ENCODE measurements at places on chromosomes 7 and 10. TPM values are rescaled to one million over a fixed set of nuclear protein-coding genes. Genes with fewer than 3 reads are reported as not detected.

- no peak for DNase-seq
Measured at GRCh38 chr7:128939861-128940410, 2.2 kb downstream of the IRF5 start.

AOC1 gene
- total RNA-seq: not detected

DNA sequence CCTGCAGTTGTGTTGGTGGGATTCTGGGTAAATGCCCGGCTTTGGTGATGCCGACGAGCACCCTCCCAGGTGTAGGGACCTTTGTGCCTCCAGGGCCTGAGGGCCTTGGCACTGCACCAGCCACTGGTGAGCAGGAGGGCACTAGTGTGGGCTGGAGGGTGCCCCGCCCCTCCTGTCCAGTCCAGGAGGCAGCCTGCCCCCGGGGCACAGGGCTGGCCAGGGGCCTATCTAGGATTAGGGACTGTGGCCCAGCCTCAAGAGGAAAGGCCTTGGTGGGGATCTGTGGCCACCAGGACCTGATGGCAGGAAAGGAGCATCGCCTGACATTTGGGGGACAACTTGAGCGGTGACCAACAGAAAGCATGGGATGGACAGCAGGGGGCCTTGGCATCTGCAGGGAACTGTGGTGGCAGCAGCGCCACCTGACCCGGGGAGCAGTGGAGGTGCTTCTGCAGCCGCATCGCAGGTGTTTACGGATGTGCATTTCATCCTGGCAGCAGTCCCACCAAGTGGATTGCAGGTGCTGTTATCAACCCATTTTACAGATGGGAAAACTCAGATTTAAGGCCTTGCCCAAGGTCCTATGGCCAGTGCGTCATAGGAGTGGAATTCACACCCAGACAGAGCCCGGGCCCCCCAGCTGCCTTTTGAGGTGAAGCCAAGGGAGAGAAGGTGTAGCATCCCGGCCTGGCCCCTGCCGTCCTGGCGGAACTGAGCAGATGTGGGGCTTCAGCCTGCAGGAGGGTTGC, 11.1 kb downstream of the ZNF316 start:
- no peak for DNase-seq

DNA sequence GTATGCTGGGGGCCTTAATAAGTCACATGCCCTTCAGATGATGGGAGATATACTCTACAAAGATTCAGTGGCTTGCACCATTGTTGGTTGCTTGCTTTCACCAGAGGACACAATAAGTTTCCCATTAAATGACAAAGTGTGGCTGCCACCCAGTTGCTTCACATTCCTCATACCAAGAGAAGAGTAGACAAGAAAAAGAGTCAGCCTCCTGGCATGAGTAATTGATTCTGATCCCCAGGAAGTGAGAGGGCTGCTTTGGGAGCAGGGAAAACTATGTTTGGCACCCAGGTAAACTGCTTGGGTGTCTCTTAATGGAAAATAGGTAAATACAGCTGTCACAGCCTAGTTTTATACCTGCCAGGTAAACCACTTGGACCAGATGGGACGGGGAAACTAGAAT, 66.7 kb upstream of the IL6 start:
- no peak for DNase-seq

AP4M1 gene
- total RNA-seq: 36.8 TPM

DNA sequence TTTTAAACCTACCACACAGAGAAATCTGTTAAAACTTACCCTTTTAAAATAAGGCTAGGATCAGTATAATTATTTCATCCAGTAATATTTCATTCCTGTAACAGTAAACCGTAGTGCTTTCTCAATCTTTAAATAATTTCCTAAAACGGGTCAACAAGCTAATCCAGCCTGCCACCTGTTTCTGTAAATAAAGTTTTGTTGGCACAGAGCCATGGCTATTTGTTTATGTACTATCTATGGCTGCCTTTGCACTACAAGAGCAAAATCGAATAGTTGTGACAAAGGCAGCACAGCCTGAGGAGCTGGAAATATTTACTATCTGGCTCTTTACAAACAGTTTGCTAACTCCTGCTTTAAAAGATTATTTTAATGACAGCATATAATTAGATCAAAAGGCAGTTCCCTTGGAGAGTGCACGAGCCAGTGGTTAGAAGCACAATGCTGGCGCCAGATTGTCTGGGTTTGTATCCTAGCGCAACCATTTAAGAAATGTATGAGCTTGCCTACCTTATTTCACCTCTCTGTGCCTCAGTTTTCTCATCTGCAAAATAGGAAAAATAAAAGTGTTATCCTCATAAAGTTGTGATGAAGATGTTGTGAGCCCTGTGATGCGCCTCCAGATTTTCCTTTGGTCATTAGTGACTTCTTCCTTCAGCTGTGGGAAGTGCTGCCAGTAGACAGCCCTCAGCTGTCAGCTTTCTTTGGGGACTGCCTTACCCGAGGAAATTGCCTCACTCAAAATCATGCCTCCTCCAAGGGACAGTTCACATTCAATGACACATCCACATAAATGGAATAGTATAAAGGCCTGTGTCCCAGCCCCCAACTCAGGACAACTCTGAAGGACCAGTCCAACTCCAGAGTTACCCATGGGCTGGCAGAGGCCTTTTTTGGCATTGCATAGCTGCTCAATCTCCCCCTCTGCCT, 11.8 kb upstream of the MIOS start:
- no peak for DNase-seq

DNA sequence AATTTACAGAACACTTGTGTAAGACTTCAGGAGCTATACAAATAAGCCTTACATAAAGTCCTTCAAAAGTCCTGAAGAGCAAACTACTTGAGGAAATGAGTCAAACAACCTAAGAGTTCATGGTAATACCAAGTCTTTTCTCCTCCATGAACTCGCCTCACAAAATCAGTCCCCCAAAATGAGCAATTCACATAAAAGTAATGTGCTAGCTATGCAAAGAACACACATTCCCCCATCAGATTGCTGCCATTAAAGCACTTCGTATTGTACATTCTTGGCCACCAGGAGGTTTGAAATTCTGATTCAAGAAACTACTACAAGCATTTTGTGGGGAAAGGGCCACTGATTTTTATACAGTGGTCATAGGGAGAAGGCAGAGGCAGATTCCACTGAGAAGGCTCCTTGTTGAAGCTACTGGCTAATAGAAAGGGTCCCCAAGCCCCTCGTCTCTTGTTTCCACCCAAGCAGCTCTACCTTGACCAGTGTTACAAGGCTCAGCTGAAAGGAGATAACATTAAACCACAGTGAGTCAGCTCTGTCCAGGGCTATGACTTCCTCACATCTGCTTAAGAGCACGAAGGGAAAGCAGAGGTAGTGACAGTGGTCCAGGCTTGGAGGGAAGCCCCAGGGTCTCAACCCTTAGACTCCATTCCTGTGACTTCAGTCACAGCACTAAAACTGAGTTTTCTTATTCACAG, 115.2 kb upstream of the CDK1 start:
- DNase-seq: peak; percentile 75

DNA sequence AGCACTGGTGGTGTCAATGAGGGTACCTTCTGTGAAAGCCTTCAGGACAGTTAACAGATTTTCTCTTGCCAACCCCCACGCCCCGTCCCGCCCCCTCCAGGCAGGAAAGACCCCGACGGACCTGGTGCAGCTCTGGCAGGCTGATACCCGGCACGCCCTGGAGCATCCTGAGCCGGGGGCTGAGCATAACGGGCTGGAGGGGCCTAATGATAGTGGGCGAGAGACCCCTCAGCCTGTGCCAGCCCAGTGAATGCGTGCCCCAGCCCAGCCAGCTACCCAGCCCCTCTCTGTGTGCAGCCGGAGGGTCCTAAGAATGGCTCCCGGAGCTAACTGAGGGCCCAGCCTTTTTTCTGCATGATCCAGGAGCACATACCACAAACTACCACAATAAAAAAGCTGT, 713 bp upstream of the HOGA1 start:
- DNase-seq: no peak

FZD1 gene
- total RNA-seq: 10.1 TPM

- DNase-seq: no peak
Measured at GRCh38 chr10:124688386-124688785, 55.8 kb downstream of the FAM53B start.

- no peak for DNase-seq
Measured at GRCh38 chr7:5443678-5444077, 20.0 kb upstream of the TNRC18 start.

- DNase-seq: peak; percentile 86
Measured at GRCh38 chr7:92763636-92764423, 72.5 kb downstream of the CDK6 start.

AZGP1 gene
- 2.2 TPM for total RNA-seq

- no peak for DNase-seq
Measured at GRCh38 chr10:131477457-131478121, 166.1 kb upstream of the TCERG1L start.

DNA sequence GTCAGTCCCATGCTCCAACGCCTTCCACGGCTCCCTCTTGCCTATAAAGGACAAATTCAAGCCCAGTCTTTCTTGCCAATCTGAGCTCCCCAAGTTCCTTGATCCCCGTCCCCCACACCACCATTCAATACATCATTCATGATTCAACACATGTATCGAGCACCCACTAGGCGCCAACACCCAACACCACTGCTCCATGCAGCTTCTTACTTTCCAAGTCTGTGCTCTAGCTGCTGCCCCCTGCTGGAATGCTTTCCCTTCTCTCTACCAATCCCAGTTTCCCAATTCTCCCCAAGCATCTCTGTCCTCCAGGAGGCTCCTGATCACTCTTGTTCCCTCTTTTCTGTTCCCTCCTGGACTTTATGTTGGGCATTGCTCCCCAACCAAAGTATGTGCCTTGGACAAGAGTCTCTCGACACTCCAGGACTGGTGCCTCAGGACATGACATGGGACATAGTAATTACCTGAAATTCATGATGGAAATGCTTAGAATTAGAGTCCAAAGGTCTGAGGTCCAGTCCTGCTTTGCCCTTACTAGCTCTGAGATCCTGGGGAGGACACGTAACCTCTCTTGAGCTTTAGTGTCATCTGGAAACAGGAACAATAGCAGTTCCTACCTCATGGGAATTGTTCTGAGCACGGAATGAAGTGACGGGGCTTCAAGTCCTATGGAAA, 172.7 kb downstream of the NEURL1 start:
- DNase-seq: peak; percentile 50

DNA sequence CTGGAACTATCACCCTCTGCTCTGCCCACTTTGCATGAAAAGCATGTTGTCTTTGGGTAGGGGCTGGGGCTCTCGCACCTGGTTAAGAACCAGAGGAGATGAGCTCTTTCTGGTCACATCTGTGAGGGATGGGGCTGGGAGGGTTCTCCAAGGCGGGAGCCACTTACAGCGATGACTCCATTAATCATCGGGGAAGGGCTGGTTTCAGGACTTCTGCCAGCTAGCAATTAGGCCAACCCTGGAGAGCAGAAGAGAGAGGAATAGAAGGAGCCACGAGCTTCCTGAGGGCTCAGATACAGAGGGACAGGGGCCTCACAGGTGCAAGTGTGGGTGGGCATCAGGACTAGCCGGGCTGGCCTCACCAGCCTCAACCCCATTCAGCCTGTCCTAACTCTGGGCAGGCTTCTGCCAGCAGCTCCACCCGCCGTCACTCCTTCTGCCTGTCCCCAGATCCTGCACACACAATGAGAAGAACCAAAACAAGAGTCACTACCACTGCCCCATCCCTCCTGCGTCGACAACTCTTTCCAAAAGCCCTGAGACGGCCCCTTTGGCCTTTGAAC, 8.4 kb downstream of the AQP1 start:
- DNase-seq: peak; percentile 91

SPDYE1 gene
- total RNA-seq: not detected

DNA sequence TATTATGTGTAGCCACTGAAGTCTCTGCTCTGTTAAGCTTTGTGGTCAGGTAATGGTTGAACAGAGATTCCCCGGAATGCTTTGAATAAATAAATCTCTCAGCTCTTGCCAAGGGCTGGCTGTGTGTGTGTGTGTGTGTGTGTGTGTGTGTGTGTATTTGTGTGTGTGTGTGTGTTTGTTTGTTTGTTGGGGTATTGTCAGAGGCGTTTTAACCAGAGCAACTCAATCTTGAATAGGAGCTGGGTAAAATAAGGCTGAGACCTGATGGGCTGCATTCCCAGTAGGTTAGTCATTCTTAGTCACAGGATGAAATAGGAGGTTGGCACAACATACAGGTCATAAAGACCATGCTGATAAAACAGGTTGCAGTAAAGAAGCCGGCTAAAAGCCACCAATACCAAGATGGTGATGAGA, 256.2 kb upstream of the CACNA2D1 start:
- peak; percentile 18 for DNase-seq

BET1 gene
- total RNA-seq: 60.7 TPM

ARL3 gene
- 11.1 TPM for total RNA-seq

DNA sequence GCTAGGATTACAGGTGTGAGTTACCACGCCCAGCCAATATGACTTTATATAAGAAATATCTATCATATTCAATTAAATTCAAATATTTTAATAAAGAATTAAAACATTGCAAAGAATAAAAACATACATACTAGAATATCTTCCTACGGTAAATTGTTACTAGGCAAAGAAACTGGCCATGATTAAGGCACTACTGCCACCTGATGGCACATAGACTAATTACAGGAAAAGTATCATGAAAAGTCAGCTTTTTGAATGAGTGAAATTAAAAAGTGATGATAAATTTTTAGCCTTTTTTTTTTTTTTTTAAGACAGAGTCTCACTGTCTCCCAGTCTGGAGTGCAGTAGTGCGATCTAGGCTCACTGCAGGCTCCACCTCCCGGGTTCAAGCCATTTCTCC, 30.9 kb downstream of the MRPS33 start:
- peak; percentile 15 for DNase-seq

GRCh38 chr7:84647797-84648757, 453.5 kb upstream of the SEMA3A start:
- peak; percentile 66 for DNase-seq

- DNase-seq: no peak
Measured at GRCh38 chr10:6516281-6516928, 63.7 kb downstream of the PRKCQ start.

DNA sequence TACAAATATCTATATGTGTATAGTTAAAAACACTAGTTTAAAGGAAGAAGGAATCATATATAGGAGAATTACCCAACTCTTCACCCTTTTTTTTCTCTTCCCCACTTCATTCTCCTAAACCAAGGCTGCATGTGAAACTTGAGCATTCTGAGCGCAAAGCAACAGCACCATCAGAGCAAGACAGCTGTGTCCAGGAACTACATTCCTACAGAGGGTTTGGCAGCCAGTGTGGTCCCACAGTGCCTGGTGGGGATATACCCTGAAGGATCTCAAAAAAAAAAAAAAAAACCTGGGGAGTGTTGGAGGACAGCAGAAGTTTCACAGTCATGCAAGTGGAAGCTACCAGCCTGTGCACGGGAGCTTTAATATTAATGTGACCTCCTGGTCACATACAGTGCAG, 310.4 kb downstream of the CTNNA3 start:
- DNase-seq: no peak

All from RPMI7951 (cell line).